Midbrain (tissue), 1 donor: ENCODE measurements at places on chromosomes 2 and 18.

GRCh38 chr2:191041418-191042161 is 27.6 kb upstream of the STAT1 start:
- DNase-seq, result no peak

DNA sequence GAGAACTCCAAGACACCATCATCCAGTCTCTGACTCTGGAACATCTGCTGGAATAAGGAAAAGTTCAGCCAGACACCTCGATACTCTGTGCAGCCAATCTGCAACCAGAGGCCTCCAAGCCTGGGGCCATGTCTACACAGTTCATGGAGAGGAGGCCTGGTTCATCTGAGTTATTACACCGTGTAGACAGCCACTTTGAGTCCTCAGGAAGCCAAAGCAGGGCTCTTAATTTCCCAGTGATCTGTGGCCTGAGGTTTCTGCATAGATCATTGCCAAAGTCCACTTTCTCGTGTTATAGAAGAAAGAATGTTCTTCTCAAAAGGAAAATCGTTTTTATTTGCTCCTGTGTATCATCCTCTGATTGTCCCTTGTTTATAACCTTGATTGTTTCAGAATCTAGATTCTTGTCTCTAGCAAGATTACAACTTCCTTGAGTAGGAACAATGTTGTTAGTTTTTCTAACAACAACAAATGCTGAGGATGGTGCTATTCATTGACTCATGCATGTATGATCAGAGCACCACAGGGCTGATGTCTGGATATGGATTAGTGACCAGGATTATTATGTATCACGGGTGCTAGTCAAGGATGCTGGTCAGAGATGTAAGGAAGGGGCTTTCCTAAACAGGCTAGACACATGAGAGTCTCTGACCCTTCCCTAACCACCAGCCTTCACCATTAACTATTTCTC is 30.7 kb upstream of the MARCO start:
- DNase-seq, result no peak

DNA sequence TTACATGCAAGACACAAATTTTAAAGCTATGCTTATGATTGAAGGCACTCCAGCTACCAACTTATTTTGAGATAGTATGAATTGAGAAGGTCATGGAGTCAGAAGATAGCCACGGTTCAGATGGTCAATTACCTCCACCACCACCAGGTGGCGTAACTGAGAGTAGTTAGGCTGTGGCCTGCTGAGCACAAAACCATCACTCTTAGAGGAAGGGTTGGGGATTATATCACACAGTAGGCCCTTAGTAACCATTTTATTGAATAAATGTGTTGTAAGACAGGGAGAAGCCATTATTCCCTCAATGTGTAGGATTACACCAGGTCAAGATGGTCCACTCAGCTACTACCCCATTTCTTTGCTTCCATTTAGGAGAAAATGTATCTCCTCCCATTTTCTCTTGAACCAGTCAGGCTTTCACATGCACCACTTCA is 18.8 kb downstream of the KLHL41 start:
- DNase-seq, result peak; percentile 55

DNA sequence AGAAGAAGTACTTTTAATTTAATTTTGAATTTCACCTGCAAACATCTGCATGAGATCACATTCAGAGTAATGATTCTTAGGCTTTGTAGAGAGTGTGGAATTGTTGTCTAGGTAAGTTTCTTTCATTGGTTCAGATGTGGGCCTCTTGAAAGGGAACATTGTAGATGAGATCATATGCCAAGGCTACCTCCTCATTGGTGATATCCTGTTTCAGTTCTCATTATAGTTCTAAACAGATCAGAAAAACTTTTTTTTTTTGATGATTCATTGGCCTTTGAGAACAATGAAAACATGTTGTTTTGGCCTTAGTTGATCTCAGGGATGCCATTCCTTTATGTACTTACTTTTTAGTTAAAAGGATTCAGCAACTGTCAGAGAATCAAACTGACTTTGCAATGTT is 44.5 kb downstream of the EML6 start:
- DNase-seq, result no peak

DNA sequence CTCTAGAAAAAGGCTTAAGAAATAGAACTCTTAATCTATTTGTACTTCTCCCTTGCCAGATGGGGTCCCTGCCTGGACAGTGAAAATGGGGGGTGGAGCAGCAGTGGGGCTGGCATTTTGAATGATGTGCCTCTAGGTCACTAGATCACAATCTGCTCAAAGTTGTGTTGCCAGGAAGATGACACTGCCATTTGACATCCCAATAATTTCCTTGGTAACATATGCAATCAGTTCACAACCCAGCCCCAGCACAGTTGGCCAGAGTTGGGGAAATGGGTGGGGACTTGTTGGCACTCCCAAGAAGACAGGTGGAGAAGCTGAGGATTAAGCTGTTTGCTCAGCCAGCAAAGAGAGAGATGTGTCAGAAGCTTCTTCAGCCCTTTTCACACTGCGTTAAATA is 558.3 kb upstream of the KLHL29 start:
- DNase-seq, result no peak

GRCh38 chr2:42045848-42046748 is 1.7 kb upstream of the PKDCC start:
- DNase-seq, result no peak

- DNase-seq, result no peak
These were observed 50.0 kb downstream of the RHBDD1 start for GRCh38 chr2:226885769-226886435.

GRCh38 chr2:96107708-96108065 is 8.7 kb downstream of the ADRA2B start:
- DNase-seq, result no peak

- DNase-seq, result no peak
These were observed 101.4 kb downstream of the HDAC4 start for GRCh38 chr2:239299218-239299939.

- DNase-seq, result no peak
These were observed 222.8 kb downstream of the NAPG start for GRCh38 chr18:10748641-10749040.

DNA sequence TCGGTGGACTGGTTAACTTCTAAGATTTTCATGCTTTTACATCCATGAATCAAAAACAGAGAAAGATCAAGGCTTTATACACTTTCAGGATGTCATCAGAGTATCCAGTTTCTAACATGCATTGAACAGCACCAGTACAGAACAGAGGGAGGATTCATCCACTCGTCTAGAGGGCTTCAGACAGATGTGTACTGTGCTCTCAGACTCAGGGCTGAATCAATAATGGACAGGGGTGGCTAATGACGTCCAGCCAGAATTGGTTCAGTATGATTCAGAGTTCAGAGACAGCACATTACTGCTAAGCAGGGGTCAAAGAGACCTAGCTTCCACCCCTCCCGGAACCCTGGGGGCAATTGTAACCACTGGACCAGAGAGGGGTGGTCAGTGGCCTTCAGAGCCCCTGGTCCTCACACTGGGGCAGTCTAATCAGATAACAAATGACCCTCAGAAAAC is 37.3 kb downstream of the RNU4ATAC start:
- DNase-seq, result peak; percentile 53
